Mesenteric fat pad (tissue), 1 donor: ENCODE measurements at places on chromosomes 6 and 20. TPM values are rescaled to one million over a fixed set of nuclear protein-coding genes. Genes with fewer than 3 reads are reported as not detected.

GRCh38 chr20:6489361-6490171, 277.9 kb upstream of the BMP2 start:
- DNase-seq: no peak

ZNF311 gene
- total RNA-seq: 0.64 TPM

GRCh38 chr6:71373943-71374342, 85.3 kb downstream of the OGFRL1 start:
- no peak for DNase-seq

- no peak for DNase-seq
Measured at GRCh38 chr6:36444470-36444869, 1.7 kb downstream of the KCTD20 start.

GRCh38 chr6:128632131-128632530, 111.7 kb upstream of the PTPRK start:
- no peak for DNase-seq

DNA sequence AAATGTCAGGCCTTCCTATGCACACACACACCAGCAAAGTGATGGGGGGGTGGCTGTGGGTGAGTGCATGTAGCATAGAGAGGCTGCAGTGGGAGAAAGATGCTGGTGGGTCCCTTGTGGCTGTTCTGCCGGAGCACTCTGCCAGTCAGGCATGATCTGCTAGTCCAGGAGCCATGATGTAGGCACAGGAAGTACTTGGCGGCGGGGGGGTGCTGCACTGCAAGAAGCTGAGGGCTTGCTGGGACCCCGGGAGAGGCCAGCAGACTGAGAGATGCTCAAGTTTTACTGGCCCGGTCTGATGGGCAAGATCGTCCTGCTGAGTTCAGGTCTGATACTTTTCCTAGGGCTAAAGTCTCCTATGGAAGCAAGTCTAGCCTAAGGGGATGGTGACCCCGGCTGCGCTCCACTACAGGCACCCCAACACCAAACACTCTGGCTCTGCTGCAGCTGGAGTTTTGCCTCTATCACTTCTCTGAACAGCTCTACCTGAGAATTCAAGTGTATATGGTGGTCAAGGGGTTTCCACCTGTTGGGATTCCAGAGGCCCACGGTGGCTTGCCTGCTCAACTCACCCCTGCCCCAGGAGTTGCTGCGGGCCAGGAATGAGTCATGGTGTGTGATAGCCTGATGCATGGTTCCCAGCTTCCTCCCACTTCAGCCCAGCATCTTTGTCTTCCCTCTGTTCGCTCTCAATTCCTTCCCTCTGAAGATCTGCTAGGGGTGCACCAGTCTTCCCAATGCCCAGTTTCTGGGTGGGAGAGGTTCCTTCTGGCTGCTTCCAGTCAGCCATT, 971.8 kb upstream of the ADGRB3 start:
- DNase-seq: no peak

DNA sequence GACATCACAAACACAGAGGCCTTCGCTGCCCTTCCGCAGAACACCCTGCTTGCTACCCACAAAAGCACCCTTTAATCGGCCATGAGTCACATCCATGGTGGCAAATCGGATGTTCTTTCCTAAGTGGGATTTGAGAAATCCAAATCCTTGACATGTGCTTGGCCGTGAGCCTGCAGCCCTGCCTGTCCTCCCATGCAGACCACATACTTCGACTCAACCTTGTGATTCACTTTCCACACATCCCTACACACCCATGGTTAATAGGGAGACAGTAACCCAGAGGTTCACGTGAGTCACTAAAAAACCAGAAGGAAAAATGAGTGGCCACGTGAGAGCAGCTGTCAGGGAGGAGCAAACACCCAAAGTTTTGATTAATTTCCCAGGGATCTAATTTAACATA, 19.4 kb downstream of the RAMACL start:
- DNase-seq: peak; percentile 74
